Naive B cell (primary cell): ENCODE measurements at places on chromosomes 1 and 21.

DNA sequence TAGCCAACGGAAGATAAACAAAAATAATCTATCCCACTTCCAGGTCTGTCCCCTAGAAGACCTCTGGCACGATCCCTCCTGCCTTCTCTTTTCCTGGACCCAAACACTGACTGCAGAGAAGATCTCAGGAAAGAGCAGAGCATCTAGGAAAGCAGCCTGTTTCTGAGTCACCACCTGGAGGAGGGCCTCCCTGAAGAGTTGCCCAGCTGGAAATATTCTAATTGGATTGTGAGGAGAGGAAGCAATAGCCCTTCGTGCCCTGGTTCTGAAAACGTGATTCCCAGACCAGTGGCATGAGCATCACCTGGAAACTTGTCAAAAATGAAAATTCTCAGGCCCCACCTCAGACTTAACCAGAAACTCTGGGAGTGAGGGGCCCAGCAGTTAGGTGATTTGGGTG, 411.1 kb downstream of the SETD4 start:
- DNase-seq = no peak

DNA sequence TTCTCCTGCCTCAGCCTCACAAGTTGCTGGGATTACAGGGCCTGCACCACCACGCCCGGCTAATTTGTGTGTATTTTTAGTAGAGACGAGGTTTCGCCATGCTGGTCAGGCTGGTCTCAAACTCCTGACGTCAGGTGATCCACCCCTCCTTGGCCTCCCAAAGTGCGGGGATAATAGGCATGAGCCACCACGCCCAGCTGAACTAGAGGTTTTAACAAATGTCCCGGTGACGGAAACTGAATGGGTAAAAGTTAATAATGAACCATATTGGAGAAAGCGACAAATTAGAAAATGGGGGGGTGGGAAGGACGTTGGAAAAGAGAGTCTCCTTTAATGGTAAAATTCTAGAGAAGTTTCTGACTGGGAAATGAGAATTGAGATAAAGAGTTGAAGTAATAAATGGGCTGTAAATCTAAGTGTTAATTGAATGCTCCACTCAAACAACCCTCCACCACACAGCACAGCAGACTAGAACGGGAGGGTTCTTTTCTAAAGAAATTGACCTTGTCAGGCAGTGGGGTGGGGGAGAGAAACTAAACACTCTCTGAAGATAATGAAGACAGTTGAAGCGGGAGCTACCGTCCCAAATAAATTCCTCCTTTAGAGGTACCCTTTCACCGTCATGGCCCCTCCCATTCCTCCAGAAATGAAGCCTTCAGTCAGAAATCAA, 46.9 kb upstream of the PUM1 start:
- DNase-seq = no peak

- no peak for DNase-seq
These were observed 121.5 kb downstream of the CAMTA1 start for GRCh38 chr1:6906783-6907182.

- peak; percentile 16 for DNase-seq
These were observed 626 bp downstream of the DYRK3 start for GRCh38 chr1:206635978-206636345.

DNA sequence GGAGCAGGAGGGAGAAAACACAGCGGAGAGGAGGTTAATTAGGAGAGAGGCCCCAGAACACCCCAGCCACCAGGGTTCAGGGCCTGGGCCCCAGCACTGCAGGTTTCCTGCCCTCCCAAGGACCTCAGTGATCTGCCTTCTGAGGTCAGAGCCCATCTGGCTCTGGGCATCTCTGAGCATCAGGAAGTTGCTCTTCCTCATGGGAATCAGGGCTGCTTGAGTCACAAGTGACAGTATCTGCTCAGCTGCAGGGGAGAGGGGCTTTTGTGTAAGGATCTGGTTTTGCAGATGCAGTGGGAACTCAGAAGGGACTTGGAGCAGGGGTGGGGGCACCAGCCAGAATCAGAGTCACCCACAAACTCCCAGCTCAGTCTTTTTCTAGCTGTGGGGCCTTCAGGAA, 472.1 kb downstream of the PTPRU start:
- DNase-seq = no peak

DNA sequence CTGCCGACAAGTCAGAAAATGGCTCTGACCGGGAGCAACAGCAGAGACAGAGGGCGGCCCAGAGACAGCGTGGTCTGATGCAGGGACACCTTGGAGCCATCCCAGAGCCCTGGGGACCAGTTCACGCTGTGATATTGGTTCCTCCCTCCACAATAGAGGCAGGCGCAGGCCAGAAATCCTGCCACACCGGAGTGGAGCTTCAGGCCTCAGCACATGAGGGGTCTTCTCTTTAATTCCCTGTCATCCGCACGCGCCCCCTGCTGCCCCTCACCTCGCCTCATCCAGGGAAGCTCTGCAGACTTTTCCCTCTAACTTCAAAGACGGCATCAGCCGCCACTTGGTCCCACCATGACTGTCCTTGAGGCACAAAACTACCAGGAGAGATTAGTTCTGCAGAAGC, 75.5 kb upstream of the ANGPTL1 start:
- DNase-seq = no peak

GRCh38 chr21:28196981-28197380, 795.7 kb downstream of the LTN1 start:
- no peak for DNase-seq

- no peak for DNase-seq
These were observed 43.4 kb downstream of the KIAA1614 start for GRCh38 chr1:180956028-180956640.

DNA sequence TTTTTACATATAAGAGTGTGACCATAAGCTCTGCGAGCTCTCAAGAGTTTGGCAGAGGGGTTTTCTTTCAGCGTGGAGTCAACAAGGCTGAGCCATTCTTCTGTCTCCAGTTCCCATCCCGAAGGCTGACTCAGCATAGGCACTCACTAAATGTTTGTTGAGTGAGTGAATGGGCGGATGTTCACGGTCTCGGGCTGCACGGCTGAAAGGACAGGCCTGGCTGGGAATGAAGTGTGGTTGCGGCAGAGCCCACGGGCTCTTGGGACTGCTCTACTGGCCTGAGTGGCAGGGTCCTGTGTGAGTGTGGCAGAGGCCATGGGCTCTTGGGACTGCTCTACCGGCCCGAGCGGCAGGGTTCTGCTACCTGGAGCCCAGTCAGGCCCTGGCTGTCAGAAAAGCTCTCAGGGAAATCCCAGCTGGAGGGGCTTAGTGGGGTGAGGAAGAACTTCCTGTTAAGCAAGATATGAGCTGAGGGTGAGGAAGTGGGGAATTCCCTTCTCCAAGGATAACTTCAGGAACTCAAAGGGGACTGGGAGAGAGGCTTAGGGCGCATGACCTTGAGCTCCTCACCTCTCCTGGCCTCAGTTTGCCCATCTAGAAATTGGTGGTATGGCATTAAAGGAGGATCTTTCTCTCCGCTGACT, 56.6 kb upstream of the C1orf174 start:
- DNase-seq = no peak

DNA sequence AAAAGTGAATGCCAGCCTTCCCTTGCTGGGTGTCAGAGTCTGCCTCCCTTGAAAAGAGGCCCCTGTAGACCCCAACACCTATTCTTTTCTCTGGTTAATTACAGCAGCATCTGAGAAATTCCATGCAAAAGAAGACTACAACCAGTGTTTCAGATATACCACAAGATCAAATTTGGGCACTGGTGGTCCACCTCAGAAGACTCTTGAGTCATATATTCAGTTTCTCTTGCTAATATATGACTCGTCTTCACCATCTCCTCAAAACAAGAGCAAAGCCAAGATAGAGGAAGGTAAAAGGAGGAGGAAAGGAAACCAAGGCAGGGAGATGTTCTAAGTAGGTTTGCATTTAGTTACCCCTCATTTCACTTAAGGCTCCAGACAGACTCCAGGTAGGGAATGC, 259.9 kb downstream of the ZNF648 start:
- DNase-seq = no peak

- DNase-seq = no peak
These were observed 123.8 kb upstream of the CTTNBP2NL start for GRCh38 chr1:112272101-112272772.

DNA sequence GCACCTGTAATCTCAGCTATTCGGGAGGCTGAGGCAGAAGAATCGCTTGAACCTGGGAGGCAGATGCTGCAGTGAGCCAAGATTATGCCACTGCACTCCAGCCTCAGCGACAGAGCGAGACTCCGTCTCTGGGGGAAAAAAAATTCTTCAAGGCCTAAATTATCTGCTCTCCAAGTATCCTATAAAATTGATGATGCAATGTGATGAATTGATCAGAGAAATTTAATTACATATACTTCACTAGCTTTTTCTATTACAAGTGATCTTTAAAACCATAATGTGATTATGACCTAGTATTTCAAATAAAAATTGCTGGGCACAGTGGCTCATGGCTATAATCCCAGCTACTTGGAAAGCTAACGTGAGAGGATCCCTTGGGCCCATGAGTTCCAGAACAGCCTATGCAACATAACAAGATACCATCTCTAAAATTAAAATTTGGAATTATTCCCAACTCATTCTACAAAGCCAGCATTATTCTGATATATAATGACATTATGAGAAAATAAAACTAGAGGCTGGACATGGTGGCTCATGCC, 43.7 kb downstream of the ARID4B start:
- no peak for DNase-seq

GRCh38 chr1:221775206-221775605, 33.3 kb upstream of the DUSP10 start:
- DNase-seq = no peak

- DNase-seq = no peak
These were observed 542.1 kb downstream of the COL11A1 start for GRCh38 chr1:102566182-102566581.

GRCh38 chr1:3125546-3126368, 56.8 kb downstream of the PRDM16 start:
- no peak for DNase-seq

DNA sequence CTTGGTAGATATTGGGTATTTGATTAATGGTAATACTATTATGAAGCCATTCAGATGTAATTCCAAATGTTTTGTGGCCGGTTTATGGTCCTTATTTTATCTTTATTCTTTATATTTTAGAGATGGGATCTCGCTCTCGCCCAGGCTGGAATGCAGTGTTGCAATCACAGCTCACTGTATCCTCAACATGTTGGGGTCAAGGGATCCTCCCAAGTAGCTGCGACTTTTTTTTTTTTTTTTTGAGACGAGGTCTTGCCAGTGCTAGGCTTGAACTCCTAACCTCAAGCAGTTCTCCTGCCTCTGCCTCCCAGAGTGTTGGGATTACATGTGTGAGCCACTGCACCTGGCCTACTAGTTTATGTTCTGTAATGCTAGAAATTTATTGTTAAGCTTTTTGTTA, 4.7 kb downstream of the DDI2 start:
- no peak for DNase-seq

- no peak for DNase-seq
These were observed 34.0 kb upstream of the MAGOH start for GRCh38 chr1:53272349-53272748.

- DNase-seq = no peak
These were observed 29.3 kb downstream of the ATP5PO start for GRCh38 chr21:33886321-33886720.

DNA sequence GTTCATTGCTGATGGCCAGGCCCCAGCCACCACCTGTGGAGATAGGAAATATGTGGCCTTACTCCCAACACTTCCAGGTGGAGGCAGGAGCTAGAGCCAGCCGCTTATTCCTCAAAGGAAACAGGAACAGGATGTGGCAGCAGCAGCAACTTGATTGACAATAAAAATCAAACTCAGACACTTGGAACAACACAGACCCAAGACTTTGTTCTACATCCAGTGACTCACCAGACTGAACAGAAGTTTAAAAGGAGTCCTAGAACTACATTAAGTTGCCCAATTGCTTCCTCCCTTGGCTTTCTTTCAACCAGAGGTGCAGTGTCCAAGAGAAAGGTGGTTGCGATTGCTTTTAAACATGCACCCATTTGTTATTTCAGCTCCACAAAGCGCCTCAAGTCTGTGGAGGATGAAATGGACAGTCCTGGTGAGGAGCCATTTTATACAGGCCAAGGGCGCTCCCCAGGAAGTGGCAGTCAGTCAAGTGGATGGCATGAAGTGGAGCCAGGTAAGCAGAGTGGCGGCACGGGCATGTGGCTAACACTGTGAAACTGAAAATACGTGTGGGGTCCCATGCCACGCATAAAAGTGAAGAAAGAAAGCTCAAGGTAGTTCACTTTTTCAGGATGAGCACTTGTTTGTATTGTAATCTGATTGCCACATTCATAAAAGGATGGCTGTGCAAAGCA, 276.6 kb downstream of the NFIA start:
- DNase-seq = no peak

- DNase-seq = no peak
These were observed 11.3 kb upstream of the MAP10 start for GRCh38 chr1:232793944-232794343.

DNA sequence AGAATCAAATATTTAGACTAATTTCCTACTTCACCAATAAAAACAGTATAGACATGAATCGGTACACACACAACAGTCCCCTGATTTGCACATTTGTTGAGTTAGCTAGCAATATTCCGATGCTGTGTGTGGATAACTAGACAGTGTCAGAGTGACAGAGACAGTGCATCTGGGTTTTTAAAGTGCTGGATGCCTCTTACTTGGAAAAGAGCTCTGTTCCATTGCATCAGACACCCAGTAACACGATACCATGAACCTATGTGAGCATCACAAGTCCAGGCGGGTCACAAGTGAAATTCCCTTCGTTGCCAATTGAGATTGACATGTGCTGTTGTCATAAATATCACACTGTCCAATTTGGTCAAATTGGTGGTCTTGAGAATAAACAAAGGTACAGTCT, 82.0 kb upstream of the ESRRG start:
- no peak for DNase-seq

DNA sequence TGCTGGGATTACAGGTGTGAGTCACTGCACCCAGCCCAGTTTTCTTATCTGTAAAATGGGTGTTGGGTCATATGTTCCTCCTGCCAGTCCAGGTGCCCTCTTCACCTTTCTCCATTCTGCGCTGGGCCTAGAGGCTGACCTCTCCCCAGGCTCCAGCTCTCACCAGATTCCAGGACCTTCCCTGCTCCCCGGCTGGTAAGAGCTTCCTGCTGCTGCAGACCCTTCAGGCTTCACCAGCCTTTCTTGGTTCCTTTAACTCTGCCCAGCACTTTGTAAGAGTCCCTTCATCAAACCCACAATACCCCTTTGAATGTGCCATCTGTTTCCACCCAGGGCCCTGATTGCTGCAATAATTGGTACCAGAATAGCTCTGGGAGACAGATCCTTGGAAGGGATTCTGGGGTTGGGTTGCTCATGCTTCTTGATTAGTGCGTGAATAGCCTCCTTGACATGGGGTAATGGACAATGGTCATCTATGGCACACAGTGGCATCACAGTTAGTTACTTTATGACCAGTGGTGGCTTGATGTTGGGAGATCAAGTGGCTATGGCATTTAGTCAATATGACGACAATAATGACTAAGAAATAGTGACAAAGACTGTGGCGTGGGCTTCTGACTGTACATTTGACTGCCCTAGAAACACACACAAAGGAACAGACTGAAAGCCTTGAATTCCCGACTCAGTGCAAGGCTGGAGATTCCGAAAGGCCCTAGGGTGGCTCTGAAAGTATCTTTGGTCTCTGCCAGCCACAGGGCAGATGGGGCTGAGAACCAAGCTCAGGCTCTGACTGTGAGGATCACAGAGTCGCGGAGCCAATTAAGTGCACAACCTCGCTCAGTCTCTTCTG, 67.3 kb downstream of the SLC9A1 start:
- no peak for DNase-seq
